ENCODE measurements at places on chromosomes 2 and 18. TPM values are rescaled to one million over a fixed set of nuclear protein-coding genes. Genes with fewer than 3 reads are reported as not detected.

- DNase-seq: no peak
These were observed 60.2 kb downstream of the TMEM247 start for GRCh38 chr2:46539327-46540276.

- no peak for DNase-seq
These were observed 105.1 kb downstream of the DYSF start for GRCh38 chr2:71558300-71559051.

GRCh38 chr2:37671816-37672103, 318 bp upstream of the CDC42EP3 start:
- DNase-seq: no peak

Gene TMEM169
- 7.3 TPM for total RNA-seq

DNA sequence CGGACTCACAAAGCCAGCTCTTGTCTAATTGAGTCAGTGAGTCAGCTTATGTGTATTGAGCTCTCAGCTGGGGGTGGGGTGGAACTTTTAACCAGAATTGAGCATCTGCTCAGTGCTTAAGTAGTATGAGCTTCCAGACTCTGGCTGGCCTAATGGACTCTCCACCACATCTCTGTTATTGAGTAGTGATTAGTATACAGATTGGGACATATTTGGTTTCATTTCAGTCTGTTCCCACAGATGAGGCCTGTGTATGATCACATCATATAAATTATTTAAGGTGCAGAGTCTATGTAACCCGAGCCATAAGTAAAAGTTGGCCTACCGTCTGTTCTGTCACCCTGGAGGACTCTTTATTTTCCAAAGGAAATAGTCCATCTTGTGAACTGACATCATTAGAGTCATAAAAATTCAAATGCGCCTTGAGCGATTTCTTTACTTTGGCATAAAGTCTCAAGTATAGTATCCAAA, 152.1 kb downstream of the THSD7B start:
- DNase-seq: no peak

Gene SKOR2
- total RNA-seq: not detected

- DNase-seq: no peak
These were observed 23.9 kb downstream of the SP5 start for GRCh38 chr2:170739048-170739447.

Gene AFF3
- total RNA-seq: 7.1 TPM

GRCh38 chr2:60297296-60298005, 256.0 kb downstream of the BCL11A start:
- no peak for DNase-seq

DNA sequence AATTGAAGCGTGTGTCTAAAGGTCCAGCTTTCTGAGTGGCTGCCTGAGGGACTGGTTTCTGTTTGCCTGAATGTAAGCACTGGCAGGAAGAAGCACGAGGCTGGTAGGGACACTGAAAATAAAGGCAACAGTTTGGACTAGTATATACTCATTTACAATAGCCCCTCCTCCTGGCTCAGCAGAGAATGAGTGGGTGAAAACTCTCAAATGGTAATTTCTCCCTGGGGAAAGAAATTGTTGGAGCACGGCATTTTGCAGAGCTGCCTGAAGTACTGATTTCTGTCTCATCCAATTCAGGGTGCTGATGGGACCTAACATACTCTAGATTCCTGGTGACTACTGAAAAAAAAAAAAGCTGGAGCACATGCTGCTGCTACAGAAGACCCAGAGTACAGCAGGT, 17.3 kb upstream of the SPP2 start:
- no peak for DNase-seq

Gene ALPG
- total RNA-seq: not detected

GRCh38 chr2:228688007-228688645, 506.6 kb upstream of the SPHKAP start:
- DNase-seq: no peak

DNA sequence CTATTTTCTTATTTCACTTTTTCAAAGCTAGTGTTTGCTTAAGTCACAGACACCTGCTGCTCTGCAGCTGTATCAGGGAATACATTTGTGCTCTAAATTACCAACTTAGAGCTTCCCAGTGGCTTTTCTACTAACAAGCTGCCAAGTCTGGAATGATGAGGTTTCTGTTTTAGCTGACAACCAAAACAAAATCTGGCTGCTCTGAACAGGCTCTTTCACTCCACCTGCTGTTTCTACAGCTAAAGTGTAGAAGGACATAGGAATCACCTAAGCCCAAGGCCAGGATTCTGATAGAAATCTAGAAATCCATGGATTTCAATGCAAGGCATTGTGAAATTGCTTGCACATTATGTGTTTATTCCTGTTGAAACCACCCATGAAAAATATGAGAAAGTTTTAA, 201.2 kb downstream of the SUCLG1 start:
- no peak for DNase-seq

- DNase-seq: no peak
These were observed 316.7 kb upstream of the CHAC2 start for GRCh38 chr2:53450923-53451322.

DNA sequence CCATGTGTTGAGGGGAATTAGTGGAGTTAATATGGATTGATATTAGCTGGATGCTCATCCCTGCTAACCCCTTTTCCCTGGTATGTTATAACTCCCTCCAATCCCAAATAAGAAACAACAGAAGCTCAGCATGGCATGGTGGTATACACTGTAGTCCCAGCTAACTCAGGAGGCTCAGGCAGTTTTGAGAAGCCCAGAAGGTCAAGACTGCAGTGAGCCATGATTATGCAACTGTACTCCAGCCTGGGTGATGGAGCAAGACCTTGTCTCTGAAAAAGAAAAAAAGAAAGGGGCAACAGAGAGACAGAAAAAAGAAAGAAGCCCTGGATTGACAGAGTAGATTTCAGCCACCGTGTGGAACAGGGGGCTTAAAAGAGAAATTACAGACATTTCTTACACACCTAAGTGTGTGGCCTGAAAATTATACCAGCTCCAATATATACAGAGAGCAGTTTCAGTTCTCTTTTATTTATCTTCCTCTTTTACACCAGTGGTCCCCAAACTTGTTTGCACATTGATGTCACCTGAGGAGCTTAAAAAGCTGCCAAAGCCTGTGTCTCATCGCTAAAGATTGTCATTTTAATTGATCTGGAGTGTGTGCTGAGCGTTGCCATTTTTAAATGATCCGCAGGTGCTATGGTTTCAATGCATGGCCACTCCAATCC, 203.6 kb downstream of the UBE2E3 start:
- DNase-seq: no peak

- DNase-seq: no peak
These were observed 217.8 kb upstream of the PIK3C3 start for GRCh38 chr18:41737218-41737617.

GRCh38 chr18:43279015-43279744, 1.9 kb upstream of the SYT4 start:
- DNase-seq: no peak

DNA sequence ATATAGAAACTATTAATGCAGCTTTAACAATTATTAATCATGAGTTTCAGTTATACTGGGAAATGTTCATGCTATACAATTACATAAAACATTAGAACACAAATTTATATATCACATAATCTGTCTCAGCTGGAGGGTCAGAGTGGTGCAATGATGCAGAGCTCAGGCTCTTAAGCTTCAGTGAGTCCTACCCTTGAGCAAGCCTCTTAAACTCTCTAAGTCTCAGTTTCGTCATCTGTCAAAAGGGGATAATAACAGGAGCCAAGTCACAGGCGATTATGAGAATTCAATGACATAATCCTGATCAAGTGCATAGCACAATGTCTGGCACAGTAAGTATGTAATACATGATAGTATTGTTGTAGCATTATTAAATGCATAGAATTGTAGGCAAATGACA, 46.0 kb downstream of the LAMA1 start:
- no peak for DNase-seq

DNA sequence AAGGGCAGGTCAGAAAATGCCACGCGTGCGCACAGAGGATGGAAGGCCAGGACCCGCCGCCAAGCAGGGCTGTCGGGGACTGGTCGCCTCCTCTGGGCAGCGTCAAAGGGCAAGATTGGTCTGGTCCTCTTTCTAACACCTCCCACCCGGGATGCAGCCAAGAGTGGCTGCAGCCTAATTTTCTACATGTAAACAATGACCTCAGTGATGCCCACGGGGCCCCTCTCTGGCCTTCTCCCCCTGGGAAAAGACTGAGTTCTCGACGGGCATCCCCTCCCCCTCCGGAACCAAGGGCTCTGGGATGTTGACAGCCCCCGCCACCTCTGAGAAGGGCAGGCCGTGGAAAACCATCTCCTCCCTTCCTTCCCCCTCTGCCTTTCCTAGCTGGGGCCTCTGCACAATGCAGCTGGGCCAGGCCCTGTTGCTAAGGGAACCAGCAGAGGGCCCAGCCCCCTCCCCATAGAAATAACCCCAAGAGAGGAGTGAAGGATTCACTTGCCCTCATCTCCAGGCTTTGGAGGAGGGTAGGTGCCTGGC, 80.0 kb upstream of the ZNF532 start:
- DNase-seq: peak; percentile 44

Gene IL36B
- total RNA-seq: not detected

Gene SMIM21
- not detected for total RNA-seq

- peak; percentile 29 for DNase-seq
These were observed 1.4 kb upstream of the MARCO start for GRCh38 chr2:118940486-118941120.

DNA sequence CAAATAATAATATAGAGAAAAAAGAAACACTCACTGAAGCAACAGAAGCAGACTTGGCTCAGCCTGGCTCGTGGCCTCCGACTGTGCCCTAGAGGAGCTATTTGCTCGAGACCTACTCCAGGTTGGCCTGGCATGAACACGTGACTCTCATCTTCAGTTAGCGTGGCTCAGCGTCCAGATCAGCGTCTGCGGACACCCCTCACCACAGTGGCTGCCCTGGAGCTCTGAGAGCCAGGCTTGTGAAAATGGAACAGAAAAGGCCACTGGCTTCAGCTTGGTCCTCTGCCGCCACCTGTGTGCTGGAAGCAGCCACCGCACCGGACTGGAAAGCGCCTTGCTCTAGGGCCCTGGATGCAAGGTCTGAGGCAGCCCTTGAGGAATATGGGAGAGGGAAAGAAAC, 1184.0 kb upstream of the GYPC start:
- DNase-seq: no peak

Gene CRYGD
- not detected for total RNA-seq

DNA sequence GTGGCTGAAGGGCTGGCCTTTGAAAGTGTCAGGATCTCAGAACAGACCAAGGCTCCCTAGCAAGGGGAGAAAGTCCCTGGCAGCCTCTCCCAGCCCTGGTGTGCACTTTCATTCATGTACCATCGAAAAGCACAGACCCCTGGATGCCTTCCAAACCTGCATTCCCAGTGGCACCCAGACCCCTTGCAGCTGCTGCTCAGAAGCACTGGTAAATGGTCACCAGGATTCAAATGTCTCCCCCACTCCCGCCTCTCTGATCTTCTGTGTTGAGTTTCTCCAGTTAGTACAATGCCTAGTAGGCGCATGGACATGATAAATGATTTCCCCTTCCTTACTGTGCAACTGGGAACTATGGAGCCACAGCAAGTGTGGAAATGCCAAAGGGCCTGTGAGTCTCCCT, 180.0 kb downstream of the GLI2 start:
- no peak for DNase-seq

DNA sequence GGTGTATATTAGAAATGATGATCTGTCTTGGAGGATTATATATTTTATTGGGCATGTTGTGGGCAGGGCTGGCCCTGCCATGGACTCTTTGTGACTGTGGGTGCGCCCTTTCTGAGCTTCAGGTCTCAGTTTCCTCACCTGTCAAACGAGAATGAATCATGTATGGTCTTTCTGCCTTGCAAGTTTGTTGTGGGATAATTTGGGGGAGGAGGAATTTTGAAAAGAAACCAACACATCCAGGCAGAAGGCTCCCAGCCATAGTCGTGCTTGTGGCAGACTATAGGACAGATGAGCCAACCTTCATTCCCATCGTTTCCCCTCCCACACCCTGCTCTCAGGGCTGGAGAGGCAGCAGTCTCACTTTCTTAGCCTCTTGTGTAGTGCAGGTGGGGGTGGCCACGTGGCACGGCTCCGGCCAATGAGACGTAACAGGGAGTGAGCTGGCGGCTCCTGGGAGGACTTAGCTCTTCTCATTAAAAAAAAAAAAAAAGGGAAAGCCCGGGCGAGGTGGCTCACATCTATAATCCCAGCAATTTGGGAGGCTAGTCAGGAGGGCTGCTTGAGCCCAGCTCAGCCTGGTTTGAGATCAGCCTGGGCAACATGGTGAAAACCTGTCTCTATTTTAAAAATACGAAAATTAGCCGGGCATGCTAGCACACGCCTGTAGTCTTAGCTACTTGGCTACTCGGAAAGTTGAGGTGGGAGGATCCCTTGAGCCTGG, 63.1 kb downstream of the RHOB start:
- DNase-seq: no peak

Gene CCDC141
- total RNA-seq: 2.0 TPM

- no peak for DNase-seq
These were observed 426.2 kb downstream of the NCKAP5 start for GRCh38 chr2:133142087-133142486.

Gene ALPP
- not detected for total RNA-seq

GRCh38 chr2:32864334-32865111, 82.2 kb upstream of the LTBP1 start:
- no peak for DNase-seq

DNA sequence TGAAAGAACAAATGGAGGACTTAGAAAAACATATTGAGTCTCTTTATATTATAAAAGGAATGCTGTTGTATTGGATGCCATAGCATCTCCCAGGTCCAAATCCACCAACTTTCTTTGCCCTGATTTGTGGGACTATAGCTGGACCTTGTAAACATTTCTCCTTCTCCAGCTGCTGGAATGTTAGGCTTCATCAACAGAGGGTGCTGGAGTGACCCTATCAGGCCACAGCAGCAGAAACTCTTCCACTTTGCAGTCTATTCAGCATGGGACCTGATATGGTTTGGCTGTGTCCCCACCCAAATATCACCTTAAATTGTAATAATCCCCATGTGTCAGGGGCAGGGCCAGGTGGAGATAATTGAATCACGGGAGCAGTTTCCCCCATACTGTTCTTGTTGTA, 138.4 kb upstream of the ARL4C start:
- DNase-seq: no peak

Gene CNGA3
- not detected for total RNA-seq

- DNase-seq: no peak
These were observed 260.4 kb downstream of the STK39 start for GRCh38 chr2:167987026-167987425.

- no peak for DNase-seq
These were observed 326.9 kb upstream of the SMIM21 start for GRCh38 chr18:75754433-75754832.

GRCh38 chr2:105746177-105747080, 1.7 kb downstream of the NCK2 start:
- DNase-seq: no peak
